ENCODE measurements at places on chromosomes 12 and 14. TPM values are rescaled to one million over a fixed set of nuclear protein-coding genes. Genes with fewer than 3 reads are reported as not detected.

Gene CLEC1B
- not detected for total RNA-seq

Gene GALNT16
- total RNA-seq = 0.19 TPM

Gene STAB2
- total RNA-seq = 4.6 TPM

Gene FAR2
- 61.9 TPM for total RNA-seq

Gene RDH16
- 0.17 TPM for total RNA-seq

Gene GLS2
- 0.51 TPM for total RNA-seq

Gene BEGAIN
- total RNA-seq = 0.17 TPM

Gene KRT83
- total RNA-seq = not detected

Gene PLCZ1
- not detected for total RNA-seq

Gene MUCL1
- total RNA-seq = not detected

Gene AKAP3
- total RNA-seq = 0.85 TPM

Gene ISM2
- total RNA-seq = 0.17 TPM

Gene PIK3C2G
- 1.0 TPM for total RNA-seq

Gene SLC25A21
- total RNA-seq = 0.74 TPM

Gene POTEG
- total RNA-seq = not detected

Gene PPP1R36
- total RNA-seq = 1.3 TPM

Gene NANOG
- not detected for total RNA-seq

Gene SLC4A8
- total RNA-seq = 1.7 TPM

Gene C1S
- total RNA-seq = 0.19 TPM

Gene DNAL1
- total RNA-seq = 10.7 TPM

Gene SMIM41
- total RNA-seq = not detected

Gene PMCH
- not detected for total RNA-seq

Gene RPGRIP1
- not detected for total RNA-seq

Gene C1QL4
- under 0.01 TPM for total RNA-seq

Gene KRT72
- not detected for total RNA-seq

Gene KRT5
- 2.7 TPM for total RNA-seq

Gene TRIAP1
- 40.0 TPM for total RNA-seq

Gene RERG
- under 0.01 TPM for total RNA-seq

Gene RPL10L
- total RNA-seq = not detected

Gene ANKRD33
- total RNA-seq = 0.19 TPM

Gene APOF
- not detected for total RNA-seq

Gene ACSM4
- total RNA-seq = not detected

Gene STYK1
- 4.6 TPM for total RNA-seq

Gene STAC3
- not detected for total RNA-seq

Gene UNC79
- under 0.01 TPM for total RNA-seq

Gene DBX2
- not detected for total RNA-seq

Gene GUCY2C
- not detected for total RNA-seq

Gene SLC35F4
- total RNA-seq = not detected

Gene ANG
- total RNA-seq = 6.4 TPM

Gene OR6C65
- total RNA-seq = not detected

Gene PROX2
- not detected for total RNA-seq

Gene CLEC1A
- 26.2 TPM for total RNA-seq

Gene KLRB1
- total RNA-seq = not detected

Gene IFT43
- total RNA-seq = 28.4 TPM

Gene KRT79
- not detected for total RNA-seq

Gene KRT75
- total RNA-seq = not detected

Gene ADSS1
- 0.98 TPM for total RNA-seq

Gene DCN
- 35.6 TPM for total RNA-seq

Data from dermis blood vessel endothelial cell (primary cell).